ENCODE measurements at places on chromosomes 16 and 17.
A peak's percentile ranks its signal among the peaks of the same experiment; 100 is the strongest.

DNA sequence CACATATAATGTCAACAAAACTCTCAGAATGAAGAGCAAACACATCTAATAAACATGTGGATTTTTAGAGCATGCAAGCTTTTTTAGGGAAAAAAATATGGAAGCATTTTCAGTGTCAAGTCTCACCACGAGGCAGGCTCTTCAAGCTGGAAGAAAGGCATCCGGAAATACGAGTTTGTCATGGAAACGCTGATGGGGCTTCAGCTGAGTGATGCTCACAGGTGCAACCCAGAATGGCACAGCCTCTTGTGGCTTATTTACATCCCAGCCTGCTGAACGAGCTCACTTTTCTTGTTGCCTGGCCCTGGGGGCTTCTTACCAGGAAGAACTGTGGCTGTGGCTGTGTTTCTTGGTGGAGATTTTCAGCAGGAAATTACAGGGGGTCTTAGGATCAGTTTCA is 24.1 kb upstream of the DYNLL2 start:
- DNase-seq: no peak

DNA sequence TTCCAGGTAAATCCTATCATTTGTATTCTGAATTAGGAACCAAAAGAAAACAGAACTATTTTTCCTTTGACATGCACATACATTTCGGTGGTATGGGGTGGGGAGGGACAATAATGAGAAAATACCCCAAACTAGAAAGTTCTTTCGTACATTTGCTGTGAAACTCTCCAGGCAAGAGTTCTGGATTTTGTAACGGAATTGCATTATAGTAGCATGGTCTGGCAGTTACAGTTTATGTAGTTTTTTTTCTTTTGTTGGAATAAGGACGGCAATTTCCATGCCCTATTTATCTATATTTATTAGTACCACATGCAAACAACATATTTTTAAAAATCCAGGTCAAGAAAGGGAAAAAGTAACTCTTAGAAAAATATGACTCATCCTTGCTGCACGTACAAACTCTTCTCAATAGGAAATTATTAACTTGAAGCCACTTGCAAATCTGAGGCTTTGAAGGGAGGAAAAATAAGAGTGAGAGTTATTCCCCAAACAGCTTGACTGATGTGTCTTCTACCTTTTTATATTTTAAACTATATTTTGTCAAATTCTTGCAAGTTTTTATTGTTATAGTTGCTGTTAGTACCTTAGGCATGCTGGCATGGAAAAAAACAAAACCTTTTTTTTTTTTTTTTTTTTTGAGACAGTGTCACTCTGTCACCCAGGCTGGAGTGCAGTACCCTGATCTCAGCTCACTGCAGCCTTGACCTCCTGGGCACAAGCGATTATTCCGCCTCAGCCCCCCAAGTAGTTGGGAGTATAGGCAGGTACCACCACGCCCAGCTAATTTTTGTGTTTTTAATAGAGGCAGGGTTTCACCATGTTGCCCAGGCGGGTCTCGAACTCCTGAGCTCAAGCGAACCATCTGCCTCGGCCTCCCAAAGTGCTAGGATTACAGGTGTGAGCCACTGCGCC is 69.3 kb downstream of the WWP2 start:
- DNase-seq: peak; percentile 35

DNA sequence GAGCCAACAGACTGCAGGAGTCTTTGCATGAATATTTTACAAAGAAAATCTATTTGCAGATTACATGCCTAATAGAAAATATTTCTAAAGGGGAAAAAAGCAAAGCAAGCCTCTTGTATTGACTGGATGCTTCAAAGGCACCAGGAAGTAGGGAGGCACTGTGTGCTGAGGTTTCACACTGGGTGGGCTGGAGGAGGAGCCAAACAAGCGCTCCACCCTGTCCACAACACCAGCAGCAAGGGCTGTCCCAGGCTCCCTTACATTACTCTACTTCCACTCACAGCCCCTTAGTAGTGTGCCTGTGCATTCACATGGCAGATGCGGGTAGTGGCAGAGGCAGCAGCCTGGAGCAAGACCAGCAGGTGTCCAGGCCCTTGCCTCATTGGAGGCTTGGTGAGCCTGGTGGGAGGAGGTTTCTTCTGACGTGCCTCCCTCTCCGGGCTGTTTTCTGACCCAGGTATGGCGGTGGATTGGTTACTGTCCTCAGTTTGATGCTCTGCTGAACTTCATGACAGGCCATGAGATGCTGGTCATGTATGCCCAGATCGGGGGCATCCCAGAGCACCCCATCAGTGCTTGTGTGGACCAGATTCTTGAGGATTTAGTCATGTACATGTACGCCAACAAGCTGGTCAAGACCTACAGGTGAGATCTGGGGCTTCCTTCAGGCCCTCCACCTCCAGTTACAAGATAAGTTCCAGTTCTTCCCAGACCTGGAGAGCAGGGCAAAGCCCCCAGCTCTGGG is 7.0 kb upstream of the CCNF start:
- DNase-seq: no peak

GRCh38 chr17:61387011-61387410 is 12.6 kb upstream of the TBX2 start:
- DNase-seq: no peak

- DNase-seq: no peak
These were observed 16.6 kb upstream of the CCL8 start for GRCh38 chr17:34302636-34303035.

GRCh38 chr16:10740845-10741208 is 2.8 kb upstream of the NUBP1 start:
- DNase-seq: no peak

GRCh38 chr16:66508248-66508913 is 41.5 kb downstream of the TK2 start:
- DNase-seq: peak; percentile 66

- peak; percentile 31 for DNase-seq
These were observed 699 bp upstream of the MAP1LC3B start for GRCh38 chr16:87391324-87391949.

DNA sequence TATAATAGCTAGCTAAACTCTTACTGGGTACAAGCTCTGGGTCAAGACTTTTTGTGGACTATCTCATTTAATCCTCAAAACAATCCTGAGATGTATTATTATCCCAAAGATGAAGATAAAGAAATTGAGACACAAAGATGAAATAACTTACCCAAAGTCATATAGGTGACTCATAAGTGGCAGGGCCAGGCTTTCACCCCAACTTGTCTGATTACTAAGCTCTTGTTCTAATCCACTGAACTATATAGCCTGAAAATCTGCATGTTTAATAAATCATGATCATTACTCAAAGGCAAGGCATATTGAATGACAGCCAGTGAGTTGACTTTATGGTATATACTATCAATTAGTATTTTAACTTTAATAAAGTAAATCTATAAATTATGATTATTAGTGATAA is 77.4 kb downstream of the SKAP1 start:
- DNase-seq: peak; percentile 28

DNA sequence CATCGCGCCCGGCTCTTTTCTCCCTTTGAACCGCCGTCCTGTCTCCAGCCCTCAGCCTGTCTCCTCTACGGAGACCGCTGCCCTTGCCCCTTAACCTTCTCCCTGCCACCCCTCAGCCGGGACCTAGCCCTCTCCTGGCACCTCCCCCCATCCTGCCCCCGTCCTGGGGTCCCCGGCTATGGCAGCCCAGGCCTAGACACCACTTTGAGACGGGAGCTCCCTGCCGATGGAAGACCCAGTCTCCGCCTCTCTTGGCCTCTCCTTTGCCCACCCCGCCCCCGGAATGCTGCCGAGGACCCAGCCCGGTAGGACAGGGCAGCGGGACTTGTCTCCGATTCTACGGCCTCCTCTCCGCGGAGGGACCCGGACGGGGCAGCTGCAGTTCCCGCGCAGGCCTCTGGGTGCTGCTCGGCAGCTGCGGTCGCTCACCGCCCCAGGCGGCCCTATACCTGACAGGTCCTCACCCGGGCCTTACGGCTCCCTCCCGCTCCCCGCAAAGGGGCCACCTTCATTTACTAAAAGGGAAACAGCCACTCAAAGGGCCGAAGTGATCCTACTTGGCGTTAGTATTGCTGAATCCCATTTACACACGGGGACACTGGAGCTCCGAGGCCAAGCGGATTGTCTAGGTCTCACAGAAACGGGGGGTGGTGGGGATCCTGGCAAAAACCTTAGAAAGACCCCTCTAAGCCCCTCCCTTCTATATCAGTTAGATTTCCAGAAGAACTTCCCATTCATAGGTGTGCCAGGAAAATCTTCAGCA is 32.6 kb upstream of the TAC4 start:
- peak; percentile 52 for DNase-seq

GRCh38 chr17:46202424-46202823 is 9.2 kb upstream of the KANSL1 start:
- no peak for DNase-seq

GRCh38 chr17:81035521-81036196 is 708 bp downstream of the BAIAP2 start:
- DNase-seq: peak; percentile 60

DNA sequence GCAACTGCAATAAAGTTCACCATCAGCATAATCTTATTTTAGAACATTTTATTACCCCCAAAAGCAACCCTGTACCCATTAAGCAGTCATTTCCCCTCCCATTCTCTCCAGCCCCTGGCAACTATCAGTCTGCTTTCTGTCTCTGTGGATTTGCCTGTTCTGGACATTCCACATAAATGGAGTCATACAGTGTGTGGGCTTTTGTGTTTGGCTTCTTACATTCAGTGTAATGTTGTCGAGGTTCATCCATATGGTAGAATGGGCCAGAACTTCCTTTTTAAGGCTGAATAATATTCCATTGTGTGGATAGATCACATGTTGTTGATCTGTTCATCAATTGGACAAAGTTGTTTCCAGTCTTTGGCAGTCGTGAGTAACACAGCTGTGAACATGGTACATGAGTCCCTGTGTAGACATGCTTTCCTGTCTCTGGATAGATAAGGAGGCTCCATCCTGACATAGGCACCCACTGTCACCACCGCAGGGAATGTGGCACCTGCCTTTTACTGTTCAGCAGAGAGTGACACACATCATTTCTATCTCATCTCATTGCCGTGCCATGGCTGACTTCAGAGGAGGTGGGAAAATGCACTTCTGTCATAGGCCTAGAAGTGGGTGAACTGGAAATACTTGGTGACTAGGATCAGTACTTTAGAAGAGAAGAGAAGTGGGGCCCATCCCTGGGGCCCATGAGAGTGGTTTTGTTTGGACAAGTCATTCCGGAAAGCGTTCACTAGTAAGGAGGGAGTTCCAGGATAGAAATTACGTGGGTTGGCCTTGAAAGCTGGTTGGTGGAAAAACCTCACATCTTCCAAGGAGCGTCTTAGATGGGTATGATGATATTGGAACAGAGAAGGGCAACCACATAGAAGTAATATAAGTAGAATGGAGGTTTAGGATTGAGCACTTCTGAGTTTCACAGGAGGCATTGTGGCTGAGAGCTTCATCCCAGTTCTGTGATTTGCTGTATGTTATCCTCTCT is 25.8 kb downstream of the EPN2 start:
- peak; percentile 70 for DNase-seq

DNA sequence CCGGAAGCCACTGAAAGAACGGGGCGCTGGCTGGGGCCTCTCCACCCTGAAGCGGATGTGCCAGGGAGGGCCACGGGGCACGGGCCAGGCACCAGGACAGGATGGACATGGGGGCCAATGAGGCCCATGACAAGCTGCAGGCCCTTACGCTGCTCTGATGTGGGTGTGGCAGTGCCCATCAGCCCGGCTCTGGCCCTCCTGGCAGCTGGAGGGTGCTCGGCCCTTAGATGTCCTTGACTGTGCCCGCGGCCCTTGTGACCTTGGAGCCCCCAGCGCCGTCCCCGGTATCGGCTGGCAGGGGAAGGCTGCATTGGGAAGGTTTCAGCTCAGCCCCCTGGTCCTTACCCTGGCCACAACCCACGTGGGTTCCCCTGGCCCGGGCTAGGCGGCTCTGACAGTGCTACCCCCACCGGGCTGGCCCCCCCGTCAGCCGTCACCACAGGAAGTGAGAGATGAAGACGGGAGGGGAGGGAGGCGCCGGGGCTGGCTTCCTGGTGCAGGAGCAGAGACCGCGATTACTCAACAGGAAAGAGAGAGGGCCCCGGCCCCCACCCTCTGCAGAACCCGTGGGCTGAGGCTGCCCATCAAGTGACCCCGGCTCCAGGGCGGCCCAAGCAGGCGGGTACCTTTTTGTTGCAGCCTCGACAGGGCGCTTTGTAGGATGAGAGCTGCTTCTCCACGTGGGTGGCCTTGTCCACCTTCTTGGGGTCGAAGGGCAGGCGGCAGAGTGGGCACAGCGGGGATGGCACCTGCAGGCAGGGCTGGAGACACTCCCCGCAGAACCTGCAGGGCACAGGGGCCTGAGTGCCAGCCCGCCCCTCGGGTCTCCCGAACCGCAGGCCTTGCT is 5.3 kb downstream of the RNF166 start:
- DNase-seq: peak; percentile 77

GRCh38 chr17:53626286-53626685 is 196.4 kb upstream of the KIF2B start:
- peak; percentile 79 for DNase-seq

DNA sequence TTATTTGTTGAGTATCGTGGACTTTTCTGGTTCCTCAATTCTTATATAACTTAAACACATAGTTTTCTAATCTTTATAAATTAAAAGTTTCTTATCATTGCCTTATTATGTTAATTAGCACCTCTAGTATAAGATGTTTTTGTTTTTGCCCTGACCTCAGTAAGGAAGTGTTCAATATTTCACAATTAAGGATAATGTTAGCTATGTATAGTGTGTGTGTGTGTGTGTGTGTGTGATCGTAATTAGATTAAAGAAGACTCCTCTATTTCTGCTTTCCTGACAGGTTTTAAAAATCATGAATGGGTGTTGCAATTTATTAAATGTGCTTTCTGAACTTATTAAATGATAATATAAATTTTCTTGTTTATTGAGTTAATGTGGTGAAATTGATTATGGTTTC is 12.0 kb downstream of the IL21R start:
- no peak for DNase-seq

DNA sequence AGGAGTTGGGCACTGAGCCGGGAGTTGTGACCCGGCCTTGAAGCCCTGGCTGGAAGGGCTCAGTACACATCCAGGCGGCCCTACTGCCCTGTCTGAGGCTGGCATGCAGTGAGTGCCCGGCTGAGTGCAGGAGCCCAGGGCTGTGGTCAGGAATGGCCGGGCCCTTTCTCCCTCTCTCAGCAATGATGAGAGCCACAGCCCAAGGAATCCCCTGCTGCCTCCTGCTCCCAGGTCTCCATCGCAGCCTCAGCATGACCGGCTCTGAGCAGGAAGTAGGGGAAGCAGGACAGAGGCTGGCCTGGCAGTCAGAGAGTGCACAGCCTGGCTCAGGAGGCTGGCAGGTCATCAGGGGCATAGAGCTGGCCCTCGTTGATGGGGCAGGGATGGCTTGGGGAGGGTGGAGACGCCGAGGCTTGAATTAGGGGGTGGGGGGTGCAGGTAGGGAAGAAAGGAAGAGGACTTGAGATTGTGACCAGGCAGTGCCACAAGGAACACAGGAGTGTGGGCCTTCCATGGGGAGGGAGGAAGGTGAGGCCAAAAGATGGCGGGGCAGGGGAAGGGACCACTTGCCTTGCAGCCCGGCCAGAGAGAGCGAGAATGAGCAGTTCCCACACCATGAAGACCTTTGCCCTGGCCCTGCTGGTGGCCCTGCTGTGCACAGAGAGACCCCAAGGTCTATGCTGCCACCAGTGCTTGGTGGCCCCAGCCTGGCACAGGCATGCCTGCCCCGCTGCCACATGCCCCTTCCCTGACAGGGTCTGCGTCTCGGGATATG is 32.1 kb upstream of the KRT17 start:
- DNase-seq: no peak

- DNase-seq: no peak
These were observed 424 bp downstream of the YBX2 start for GRCh38 chr17:7293816-7294613.
